ENCODE measurements at places on chromosomes 3 and 15.

DNA sequence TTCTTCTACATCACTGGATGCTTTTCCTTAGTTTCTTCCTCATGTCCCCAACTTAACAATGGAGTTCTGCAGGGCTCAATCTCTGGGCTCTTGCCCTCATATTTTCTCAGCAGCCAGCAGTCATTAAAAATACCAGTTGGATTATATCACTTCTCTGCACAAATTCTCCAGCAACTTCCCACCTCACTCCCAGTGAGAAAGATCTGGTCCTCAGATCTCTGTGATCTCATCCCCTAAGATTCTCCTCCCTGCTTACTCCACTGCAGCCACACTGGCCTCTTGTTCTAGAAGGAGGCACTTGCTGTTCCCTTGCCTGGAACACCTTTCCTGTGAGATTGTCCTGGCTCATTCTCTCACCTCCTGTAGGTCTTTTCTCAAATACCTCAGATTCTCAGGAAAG, 6.1 kb downstream of the ERICH6 start:
- DNase-seq = no peak

DNA sequence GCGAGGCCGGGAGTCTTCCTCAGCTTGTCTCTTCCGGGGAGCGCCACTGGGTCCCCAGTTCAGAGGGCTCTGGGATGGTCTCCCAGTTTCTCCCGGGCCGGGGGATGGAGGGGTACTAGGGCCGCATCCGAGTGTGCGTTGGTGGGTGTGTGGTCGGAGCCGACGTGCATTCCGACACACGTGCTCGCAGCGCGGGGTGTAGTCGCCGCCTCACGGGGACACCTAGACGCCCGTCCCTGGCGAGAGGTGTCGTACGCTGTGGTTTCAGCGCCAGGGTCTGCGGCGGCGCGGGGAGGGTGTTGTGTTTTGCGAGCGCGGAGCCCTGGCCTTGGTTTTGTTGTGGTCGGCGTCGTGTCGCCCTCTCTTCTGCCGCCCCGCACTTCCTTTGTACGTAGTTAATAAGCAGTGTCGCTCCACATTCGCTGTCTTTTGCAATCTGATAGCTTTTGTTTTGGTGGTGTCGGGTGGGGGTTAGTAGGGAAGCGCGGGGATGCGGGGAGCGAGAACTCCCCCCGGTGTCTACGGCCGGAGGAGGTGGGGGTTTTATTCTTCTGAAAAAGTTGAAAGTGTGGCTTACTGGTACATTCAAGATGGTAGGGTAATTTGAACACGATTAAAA, 2.2 kb downstream of the IGF1R start:
- peak; percentile 14 for DNase-seq

GRCh38 chr15:40923551-40923950, 5.6 kb upstream of the DLL4 start:
- no peak for DNase-seq

GRCh38 chr3:179463319-179463718, 12.0 kb upstream of the GNB4 start:
- DNase-seq = no peak

DNA sequence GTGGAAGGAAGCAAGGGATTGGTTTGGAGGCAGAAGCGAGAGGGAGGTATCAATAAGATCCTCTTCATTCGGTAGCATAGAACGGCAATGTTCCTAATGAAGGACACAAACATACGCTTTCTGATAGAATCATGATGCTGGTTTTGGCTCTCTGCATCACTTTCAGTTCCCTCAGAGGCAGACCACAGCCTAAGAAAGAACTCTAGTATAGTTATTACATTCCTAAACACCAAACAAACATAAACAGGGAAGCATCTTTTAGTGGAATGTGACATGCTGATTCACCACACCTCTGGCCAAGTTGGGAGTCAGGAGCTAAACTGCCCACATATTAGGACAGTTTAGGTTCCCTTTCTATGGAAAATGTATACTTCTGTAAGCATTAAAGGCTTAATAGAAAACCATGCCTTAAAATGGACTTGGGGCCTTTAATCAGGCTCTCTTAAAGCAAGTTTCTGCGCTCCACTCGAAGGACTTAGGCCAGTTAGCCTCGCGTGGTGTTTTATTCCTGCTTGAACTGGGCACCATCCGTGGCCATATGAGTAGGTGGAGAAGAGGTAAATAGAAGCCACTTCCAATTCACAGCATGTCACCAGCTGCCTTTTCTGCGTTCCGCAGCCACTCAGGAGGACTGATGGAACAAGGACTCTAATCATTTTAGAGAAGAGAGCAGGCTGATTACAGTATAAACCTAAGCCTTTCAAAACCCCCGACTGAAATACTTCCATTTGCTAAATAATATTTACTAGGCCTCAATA, 53.7 kb downstream of the CD47 start:
- DNase-seq = no peak

DNA sequence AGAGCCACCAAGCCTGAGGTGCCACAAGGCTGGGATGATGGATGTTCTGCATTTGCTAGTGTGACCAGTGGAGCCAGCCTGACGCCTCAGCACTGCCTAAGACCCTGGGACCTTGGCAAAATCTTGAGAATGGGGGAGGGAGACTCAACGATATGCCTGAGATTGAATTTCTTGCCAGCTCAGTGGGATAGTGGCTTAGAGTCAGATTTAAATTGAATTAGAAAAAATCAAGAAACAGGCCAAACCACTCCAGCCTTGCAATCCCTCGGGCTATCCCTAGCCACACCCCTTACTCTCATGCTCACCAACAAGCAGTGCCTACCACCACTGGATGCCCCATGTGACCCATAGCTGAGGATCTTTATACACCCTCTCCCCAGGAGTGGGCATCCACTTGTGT, 18.7 kb upstream of the PDE8A start:
- no peak for DNase-seq

DNA sequence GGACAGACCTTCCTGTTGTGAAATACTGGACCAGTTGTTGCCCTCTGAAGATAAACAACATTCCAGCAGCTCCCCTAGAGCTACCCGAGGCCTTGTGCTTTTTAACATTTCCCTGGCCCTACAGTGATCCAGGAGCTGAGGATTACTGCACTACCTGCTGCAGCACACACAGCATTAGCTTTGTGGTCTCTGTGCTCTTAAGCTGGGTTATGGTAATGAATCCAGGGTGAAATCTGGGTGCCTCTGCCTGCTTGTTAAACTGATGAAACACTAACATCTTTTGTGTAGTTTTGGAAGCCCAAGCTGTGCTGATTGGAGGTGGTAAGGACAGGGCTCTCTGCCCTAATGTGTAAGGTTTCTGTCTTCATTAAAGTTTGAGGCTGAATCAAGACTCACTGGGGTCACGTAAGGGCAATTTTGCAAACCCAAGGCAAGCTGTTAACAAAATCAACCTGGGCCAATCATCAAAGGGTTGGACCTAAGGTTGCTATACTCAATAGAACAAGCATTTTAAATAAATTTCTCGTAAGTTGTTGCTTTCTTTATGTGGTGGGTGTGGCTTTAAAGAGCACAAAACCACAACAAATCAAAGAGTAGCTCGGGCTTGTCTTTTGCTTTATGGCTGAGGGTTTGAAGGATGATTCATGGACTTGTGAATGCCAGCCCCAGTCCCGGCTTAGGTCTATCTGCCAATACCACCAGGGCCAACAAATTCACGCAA, 183.9 kb downstream of the TPRG1 start:
- no peak for DNase-seq

DNA sequence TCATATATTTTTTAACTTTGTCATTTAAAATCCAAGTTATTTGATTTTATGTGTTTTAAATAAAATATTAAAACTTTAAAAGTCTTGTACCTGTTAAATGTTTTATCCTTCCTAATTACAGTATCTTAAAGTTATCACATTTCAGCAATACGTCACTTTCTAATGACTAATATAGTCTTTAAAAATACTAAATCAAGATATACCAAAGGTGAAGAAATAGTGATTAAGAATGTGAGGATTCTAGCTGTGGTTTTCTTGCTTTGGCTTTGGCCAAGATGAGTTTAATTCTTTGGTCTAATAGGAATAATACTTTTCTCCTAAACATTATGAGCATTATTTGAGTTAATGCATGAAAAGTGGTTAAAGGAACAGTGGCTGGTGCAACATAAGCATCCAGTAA, 13.9 kb downstream of the SETD5 start:
- no peak for DNase-seq

DNA sequence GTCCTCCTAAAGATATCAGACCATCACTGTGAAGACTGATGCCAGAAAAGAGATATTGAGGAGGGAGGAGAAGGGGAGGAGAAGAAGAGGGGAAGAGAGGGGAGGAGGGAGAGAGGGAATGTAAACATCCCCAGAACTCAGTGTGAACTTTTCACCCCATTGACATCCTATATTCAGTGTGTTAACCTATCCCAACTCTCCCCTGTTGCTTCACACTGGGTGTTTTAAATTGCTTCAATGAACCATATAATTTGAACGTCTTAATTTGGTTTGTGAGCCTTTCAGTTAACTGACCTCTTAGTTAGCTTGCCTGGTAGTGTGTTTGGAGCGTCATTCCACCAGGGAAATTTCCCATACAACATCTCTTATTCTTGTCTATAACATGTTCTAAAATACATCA, 29.8 kb upstream of the PTPRG start:
- no peak for DNase-seq

GRCh38 chr15:79105141-79105540, 14.6 kb upstream of the RASGRF1 start:
- DNase-seq = no peak

- DNase-seq = no peak
Observed at GRCh38 chr15:81534124-81534523, 160.1 kb upstream of the TMC3 start.

DNA sequence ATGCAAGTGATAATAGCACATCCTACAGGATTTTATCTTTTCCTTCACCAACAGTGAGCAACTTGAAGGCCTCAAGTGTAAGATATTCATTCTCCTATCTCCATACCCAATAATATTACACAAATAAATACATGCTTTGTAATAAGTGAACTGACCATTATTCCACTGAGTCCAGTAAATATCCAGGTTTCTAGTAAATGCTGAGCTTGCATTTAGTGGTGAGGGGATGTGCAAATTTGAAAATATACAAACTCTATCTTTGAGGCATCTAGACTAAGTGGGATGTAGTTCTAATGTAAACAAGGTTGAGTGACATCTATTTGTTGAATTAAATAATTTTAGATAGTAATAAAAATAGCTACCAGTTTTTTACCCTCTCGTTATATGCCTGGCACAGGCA, 587.6 kb upstream of the IL12A start:
- no peak for DNase-seq

Data from stimulated activated CD8-positive, alpha-beta memory T cell treated with anti-CD3 and anti-CD28 coated beads, Interleukin-4, amount 100 ng/mL, for 1 hour (primary cell).